Astrocyte (in vitro differentiated cells and primary cell): ENCODE measurements at places on chromosomes 11 and 22.

GRCh38 chr22:30923168-30923900 is 45.2 kb downstream of the MORC2 start:
- peaks cover 2% of the 10 kb centered on the region for H3K4me1 ChIP-seq
- no peaks in the 10 kb centered on the region for H3K27me3 ChIP-seq
- H3K36me3 ChIP-seq = peaks cover 10% of the 10 kb centered on the region
- DNase-seq = no peak
- no peak overlapping the region for H3K4me3 ChIP-seq
- H3K27ac ChIP-seq = no peak overlapping the region

- DNase-seq = no peak
- H3K36me3 ChIP-seq = no peaks in the 10 kb centered on the region
- no peak overlapping the region for H3K27ac ChIP-seq
- peaks cover 3% of the 10 kb centered on the region for H3K4me1 ChIP-seq
- H3K27me3 ChIP-seq = no peaks in the 10 kb centered on the region
Observed at GRCh38 chr11:7639643-7640025, 33.7 kb downstream of the CYB5R2 start.

DNA sequence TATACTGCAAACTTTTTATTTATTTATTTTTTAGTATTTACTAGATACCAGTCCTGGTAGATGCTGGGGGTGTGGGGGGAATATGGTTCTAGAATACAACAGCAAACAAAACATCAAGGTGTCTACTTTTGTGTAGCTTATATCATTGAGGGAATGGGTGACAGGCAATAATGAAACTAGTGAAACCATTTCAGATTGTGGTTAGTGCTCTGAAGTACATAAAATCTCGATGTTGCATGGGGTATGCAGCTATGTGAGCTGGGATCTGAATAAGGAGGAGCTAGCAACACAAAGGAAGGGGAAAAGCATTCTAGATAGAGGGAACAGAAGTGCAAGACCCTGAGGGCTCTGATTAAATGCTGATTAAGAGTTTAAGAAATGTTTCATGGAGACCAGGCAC is 103.5 kb downstream of the WT1 start:
- H3K27ac ChIP-seq = no peak overlapping the region
- DNase-seq = no peak
- no peak overlapping the region for H3K4me3 ChIP-seq
- H3K4me1 ChIP-seq = peaks cover 4% of the 10 kb centered on the region
- no peaks in the 10 kb centered on the region for H3K36me3 ChIP-seq
- no peaks in the 10 kb centered on the region for H3K27me3 ChIP-seq

DNA sequence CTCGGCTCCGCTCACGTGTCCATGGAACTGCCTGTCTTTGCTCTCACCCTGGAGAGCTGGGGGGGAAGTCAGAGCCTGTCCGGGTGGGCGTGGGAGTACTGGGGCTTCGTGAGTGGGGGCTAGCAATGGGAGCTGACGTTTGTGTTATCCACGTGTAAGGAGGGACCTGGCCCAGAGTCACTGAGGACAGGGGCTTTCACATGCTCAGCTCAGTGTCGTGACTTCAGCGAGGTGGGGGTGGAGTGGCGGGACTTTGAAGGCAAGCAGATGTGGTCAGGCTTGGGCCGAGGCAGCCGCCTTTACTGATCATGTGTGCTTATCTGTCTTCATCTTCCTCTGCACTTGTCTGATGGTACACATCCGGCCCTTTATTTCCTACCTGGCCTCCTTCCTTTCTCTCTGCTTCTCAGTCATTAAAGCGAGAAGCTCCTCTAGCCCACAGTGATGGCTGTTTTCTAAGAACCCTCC is 113.1 kb upstream of the NNMT start:
- no peak overlapping the region for H3K4me3 ChIP-seq
- no peak overlapping the region for H3K27ac ChIP-seq
- no peaks in the 10 kb centered on the region for H3K36me3 ChIP-seq
- no peaks in the 10 kb centered on the region for H3K4me1 ChIP-seq
- peaks cover 50% of the 10 kb centered on the region for H3K27me3 ChIP-seq
- no peak for DNase-seq

GRCh38 chr11:19931141-19931770 is 218.6 kb downstream of the NAV2 start:
- no peaks in the 10 kb centered on the region for H3K36me3 ChIP-seq
- H3K4me3 ChIP-seq = no peak overlapping the region
- H3K27ac ChIP-seq = peak overlapping the region; percentile 9
- no peaks in the 10 kb centered on the region for H3K27me3 ChIP-seq
- DNase-seq = peak; percentile 30
- H3K4me1 ChIP-seq = peaks cover 22% of the 10 kb centered on the region

DNA sequence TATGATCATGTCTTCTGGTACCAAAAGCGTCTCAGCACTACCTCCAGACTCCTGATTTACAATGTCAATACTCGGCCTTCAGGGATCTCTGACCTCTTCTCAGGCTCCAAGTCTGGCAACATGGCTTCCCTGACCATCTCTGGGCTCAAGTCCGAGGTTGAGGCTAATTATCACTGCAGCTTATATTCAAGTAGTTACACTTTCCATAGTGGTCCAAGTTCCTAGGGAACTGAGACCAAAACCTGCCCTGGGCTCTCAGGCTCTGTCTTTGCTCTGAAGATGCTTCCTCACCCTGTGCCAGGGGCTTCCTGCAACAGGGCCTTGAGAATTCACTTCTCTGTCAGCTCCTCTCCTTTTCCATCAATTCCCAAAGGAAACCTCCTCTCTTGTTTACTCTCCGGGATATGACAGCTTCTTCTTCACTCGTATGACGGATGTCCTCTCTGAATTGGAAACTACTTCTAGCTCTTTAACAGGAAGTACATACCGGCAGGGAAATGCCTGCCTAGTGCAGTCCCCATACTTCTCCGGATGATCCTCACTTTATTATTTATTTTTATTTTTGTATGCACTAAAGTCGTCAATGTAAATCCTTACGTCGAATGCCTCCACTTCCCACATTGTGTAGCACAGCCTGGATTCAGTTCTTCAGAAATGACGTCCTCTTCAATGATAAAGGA is 29.6 kb upstream of the PRAME start:
- no peak overlapping the region for H3K4me3 ChIP-seq
- no peak for DNase-seq
- no peak overlapping the region for H3K27ac ChIP-seq
- H3K27me3 ChIP-seq = peaks cover 2% of the 10 kb centered on the region
- no peaks in the 10 kb centered on the region for H3K4me1 ChIP-seq

- H3K27ac ChIP-seq = no peak overlapping the region
- no peak overlapping the region for H3K4me3 ChIP-seq
Observed at GRCh38 chr22:20843501-20843900, 15.1 kb downstream of the PI4KA start.
